Neural progenitor cell (in vitro differentiated cells): ENCODE measurements at places on chromosomes 11 and 22.

DNA sequence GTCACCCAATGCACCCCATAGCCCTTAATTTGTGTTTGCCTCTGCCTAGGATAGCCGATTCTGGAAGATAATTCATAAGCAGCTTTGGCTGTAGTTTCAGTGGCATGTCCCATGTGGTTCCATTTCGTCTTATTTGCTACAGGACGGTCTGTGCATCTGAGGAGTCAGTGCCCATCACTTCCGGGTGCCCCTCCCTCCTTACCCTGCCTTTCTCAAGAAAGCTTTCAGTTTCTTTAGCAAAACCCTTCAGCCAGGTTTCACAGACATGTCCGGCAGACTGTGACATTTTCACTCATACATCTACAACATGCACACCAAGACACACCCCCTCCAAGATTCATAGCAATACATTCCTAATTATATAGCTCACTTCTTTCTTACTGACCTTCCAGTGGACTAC lies 14.3 kb downstream of the TP53AIP1 start:
- DNase-seq: no peak

- DNase-seq: peak; percentile 17
Measured at GRCh38 chr22:43042101-43042780, 27.3 kb upstream of the PACSIN2 start.

DNA sequence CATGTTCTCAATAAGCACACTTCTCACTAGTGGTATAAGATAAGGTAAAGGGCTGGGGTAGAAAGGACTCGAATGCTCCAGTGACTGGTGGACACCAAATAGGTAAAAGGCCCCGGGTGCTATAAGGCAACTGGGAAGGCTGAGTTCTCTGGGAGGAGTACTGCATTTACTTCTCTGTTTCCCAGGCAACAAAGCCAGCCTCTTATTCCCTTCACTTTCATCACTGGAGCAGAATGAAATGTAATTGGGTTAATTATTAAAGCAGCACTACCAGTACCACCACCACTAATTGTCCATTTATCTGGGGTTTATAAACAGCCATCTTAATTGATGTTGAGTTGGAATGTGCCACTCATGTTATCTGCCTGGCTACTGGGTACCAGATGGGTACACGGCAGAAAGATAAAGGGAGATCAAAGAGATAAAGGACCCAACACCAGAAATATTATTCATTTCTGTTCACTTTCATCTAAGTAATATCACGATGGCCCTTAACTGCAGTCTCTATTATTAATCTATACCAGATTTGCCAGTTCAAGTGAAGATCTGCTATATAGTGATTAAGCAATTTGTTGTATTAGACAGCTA lies 94.4 kb upstream of the CHRM4 start:
- DNase-seq: peak; percentile 40

- DNase-seq: peak; percentile 69
Measured at GRCh38 chr11:130070846-130071200, 1.1 kb downstream of the APLP2 start.

- no peak for DNase-seq
Measured at GRCh38 chr11:108221911-108222573, 396 bp downstream of the NPAT start.

DNA sequence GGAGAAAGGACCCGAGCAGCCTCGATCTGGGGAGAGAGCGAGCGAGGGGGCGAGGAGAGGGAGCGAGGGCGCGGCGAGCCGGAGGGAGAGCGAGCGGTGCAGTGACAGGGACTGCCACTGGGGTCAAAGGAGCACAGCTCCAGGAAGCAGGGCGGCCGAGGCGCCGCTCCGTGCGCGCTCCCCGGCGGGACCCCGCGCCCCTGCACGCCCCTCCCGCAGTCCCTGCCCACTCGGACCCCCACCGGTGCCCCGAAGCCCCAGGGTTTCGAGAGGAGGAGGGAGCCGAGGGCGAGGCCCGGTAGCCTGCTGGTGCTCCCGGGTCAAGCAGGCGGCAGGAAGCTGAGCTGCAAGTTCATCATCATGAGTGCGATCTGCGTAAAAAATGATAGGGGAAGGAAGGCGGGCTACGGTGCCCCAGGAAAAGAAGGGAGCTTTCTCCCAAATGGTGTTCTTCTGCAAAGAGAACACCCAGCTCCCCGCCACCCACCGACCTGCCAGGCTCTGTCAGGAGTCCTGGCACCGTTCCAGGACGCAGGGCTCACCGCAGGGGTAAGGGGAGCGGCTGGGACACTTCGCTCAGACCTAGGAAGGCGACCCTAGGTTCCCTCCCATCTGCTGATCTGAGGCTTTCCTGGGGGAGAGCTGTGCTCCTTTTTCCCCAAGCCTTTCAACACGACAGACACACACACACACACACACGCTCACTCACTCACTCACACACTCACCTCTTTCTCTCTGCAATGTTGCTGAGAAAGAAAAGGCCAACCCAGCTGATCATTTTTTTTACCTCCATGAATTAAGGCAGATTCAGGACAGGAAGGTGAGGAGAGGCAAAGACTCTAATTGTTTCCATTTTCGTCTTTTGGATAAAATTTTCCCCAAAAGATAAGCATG lies at the start of gene MPPED2:
TSS of gene MPPED2 (minus strand) at position 103 of the 894 bp plus-strand sequence. CDS start 5,980 bp downstream, outside the sequence.
- peak; percentile 87 for DNase-seq

- DNase-seq: no peak
Measured at GRCh38 chr11:38159038-38159437, 1561.0 kb upstream of the RAG2 start.

DNA sequence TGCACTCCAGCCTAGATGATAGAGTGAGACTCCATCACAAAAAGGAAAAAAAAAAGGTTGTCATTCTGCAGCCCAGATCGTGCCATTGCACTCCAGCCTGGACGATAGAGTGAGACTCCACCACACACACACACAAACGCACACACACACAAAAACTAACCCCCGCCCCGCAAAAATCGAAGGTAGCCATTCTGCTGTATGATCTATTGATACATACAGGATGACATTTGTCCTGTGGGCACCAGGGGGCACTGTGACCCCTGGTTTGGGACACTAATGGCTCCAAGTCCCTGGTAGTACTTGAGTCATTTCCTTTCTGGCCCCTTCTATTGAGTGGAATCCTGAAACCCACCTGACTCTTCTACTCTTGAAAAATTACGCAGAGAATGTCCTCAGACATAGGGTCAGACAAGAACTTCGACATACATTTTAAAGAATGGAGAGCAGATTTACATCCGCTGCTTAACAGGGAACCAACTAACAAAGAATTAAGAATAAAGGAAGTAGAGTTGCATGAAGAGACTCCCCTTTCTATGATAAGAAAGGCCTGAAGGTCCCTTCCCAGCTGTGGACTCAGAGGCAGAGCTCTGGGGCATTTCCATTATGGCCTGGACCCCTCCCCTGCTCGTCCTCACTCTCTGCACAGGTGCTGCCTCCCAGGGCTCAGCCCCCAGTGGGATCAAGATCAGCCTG lies 35.0 kb upstream of the PRAME start:
- DNase-seq: peak; percentile 75
